ENCODE measurements at places on chromosomes 11 and 22. TPM values are rescaled to one million over a fixed set of nuclear protein-coding genes. Genes with fewer than 3 reads are reported as not detected.

GNG3 gene
- not detected for total RNA-seq

SCGB1C1 gene
- not detected for total RNA-seq

RIMBP3B gene
- 0.53 TPM for total RNA-seq

RASL10A gene
- 0.57 TPM for total RNA-seq

NCAPH2 gene
- total RNA-seq = 64.5 TPM

TMPRSS4 gene
- not detected for total RNA-seq

LRRC56 gene
- 2.8 TPM for total RNA-seq

IGSF9B gene
- 7.0 TPM for total RNA-seq

COPB1 gene
- total RNA-seq = 76.8 TPM
